Stimulated activated CD4-positive, alpha-beta T cell treated with anti-CD3 and anti-CD28 coated beads, Interleukin-2, amount 100 ng/mL, for 4 hours (primary cell): ENCODE measurements at places on chromosomes 4 and X.

DNA sequence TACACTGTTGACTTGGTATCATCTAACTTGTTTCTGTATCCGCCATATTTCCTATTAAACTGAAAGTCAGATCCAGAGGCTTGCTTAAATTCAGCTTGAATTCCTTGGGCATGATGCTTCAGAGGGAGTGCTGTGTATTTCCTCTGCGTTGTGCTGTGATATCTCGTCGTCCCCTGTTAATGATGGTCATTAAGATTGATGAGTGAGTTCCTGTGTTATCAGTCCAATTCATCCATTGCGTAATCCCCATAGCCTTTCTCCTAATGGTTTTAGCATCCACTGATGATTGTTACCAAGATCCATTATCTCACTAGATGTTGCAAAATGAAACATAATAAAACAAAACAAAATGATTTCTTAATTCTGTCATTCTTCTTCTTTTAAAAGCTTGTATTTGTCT lies 31.3 kb upstream of the CHM start:
- no peak for DNase-seq

DNA sequence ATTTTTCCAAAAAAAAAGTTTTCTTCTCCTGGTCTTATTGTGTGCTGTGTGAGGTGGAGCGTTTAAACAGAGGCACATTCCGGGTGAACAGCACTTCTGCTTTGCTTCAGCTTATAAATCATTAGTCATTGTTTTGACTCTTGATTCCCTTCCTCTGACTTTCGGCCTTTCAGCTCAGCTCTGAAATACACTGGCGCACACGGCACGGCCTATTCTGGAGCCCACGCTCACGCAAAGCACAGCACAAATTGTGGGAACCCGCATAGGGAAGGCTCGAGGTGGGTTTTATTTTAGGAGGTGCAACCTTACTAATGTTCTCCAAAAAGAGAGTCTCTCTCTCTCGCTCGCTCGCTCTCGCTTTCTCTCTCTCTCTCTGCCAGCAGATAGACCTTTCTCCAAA lies 4.0 kb downstream of the POU3F4 start:
- DNase-seq: no peak

DNA sequence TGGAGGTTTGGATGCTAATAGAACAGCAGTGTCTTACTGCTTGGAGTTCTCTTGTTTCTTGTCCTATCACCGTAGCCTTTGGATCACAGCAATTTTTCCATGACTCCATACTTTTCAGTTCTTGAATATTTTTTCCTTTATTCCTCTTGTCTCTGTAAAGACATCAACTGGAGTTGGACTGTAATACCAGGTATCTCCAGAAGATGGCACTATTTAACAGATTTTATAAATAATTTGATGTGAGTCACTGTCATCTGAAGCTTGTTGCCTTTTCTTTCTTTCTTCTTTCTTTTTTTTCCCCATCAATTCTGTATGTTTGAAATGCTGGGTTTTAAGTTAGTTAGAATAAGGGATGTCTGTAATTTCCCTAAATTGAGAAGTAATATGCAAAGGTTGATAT lies 24.1 kb downstream of the HPRT1 start:
- DNase-seq: no peak

DNA sequence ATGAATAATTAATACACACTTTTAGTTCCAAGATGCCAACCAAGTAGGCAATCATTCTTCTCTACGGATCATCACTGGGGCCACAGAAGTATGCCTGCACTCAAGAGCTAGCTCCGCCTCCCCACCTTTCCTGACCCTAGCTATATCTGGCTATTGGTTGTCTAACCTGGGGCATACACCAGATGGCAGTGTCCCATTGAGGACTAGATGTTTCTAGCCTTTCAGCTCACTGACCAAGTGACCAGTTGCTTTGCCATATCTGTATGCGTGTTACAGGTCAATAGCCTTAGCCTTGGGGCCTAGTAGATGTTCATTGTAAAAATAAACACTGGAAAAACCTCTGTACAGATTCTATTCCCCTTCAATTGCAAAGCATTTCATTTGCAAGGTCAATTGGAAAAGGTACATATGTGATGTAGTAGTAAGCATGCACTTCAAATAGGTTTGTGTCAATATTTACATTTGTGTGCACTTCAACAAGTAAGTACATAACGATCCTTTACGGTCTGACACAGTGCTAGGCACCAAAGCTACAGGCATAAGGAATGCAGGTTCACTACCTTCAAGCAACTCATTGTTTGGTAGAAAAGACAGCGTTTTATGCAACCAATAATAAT lies 521.7 kb downstream of the PPARGC1A start:
- no peak for DNase-seq
